ENCODE measurements at places on chromosomes 2 and 18.

- no peak for DNase-seq
Observed at GRCh38 chr2:28586867-28587266, 91.0 kb downstream of the PLB1 start.

- no peak for DNase-seq
Observed at GRCh38 chr2:201999279-201999678, 34.4 kb upstream of the FZD7 start.

- DNase-seq, result no peak
Observed at GRCh38 chr18:32812342-32812741, 39.5 kb upstream of the KLHL14 start.

GRCh38 chr2:157684940-157685466, 56.3 kb upstream of the ACVR1C start:
- no peak for DNase-seq

DNA sequence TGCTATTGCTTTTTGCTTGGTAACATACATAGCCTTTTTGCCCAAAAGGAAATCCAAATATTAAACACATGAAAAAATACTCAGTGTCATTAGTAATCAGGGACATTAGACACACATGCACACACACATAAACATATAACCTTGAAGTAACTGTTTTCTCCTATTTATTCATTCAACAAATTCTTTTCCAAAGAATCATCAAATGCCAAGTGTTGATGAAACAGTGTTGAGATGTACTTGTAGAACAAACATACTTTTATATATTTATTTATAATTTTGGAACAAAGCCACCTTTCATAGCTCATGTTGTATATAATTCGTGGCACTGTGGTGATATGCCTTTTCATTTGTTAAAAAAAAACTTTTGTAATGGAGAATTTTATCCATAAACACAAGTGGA, 81.0 kb downstream of the APLF start:
- no peak for DNase-seq

- DNase-seq, result peak; percentile 85
Observed at GRCh38 chr2:241844066-241844728, 14.5 kb downstream of the PDCD1 start.

DNA sequence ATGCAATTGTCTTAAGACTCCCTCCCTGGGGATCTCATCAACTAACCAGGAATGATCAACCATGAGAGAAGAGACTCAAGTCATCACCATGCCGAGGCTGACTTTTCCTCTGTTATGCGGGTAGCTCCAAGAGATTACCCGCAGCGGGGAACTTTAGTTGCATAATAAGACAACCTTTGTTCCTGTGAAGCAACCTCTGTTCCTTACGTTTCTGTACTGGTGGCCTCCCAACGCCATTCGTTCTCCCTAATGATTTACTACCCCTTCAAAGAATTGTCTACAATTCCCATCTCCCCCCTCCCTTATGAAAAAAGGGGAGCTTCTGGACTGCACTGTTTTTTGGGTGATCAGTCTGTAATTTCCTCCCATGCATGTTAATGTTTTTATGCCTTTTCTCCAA, 66.1 kb upstream of the LRPPRC start:
- DNase-seq, result no peak

- no peak for DNase-seq
Observed at GRCh38 chr2:157497638-157498314, 53.9 kb upstream of the CYTIP start.

DNA sequence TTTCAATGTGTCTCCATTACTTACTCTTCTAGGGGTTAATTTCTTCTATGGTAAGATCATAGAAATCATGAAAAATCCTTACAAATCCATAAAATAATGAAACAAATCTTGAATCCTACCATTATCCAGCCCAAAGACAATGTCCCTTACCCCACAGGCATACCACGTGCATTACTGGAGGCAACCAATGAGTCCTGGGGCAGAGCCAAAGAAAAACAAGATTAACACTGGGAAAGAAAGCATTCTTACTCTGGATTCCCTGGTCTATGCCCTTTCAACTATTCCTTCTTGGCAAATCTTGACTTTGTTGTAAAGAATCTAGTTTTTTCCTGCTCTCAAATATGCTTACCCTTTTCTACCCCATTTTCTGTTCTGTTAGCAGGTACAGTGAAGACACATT, 3.1 kb upstream of the GALNT1 start:
- no peak for DNase-seq

- no peak for DNase-seq
Observed at GRCh38 chr2:142130111-142131009, 456 bp downstream of the LRP1B start.

DNA sequence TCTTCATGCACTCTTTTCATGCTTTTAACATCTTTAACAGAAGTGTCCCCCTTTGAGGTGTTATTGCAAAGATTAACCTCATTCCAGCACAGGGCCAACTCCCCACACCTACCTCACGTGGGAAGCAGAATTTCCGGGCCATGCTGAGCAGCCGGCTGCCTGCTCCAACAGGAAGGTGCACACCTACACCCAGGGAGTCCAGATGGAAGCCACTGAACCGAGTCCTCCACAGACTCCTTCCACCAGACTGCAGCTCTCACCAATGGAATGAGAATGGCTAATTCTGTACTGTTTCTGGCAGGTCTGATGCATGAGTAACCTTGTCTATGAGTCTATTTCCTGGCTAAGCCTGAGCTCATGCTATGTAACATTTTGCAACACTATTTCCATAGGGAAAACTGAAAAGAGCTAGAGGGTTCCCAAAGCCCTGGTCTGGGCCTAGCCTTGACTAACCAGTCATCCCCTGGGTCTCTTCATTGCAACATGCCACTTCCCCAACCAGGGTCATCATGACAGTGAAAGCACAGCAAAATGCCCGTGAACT, 11.0 kb downstream of the ERFE start:
- DNase-seq, result no peak

All from stimulated activated CD8-positive, alpha-beta memory T cell treated with anti-CD3 and anti-CD28 coated beads, Interleukin-2, amount 100 ng/mL, for 48 hours (primary cell).